ENCODE measurements at places on chromosomes 6 and 20.

DNA sequence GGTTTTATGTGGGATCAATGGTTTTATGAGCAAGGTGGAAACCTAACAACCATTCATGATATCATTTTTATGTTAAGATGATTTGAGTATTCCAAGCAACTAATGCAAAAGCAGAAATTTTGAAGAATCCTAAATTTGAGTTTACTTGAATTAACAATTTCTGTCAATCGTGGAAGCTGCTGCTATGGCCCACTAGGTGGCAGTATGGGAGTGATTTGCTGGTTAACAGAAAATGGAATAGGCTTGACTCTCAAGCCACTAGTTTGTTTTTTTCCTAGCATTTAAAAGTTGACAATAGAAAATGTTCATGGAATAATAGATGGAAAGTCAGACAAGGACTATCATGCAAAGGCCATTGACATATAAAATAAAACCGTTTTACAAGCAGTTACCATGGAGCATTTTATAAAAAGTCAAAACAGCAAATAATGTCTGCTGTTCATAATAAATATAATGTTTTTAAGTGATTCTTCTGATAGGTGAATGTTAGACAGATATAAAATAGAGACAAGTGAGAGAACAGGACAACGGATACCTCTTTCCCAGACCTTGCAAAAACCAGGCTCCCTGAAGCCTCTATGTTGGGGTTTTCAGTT lies 43.0 kb upstream of the TMEM200A start:
- DNase-seq, result no peak

- DNase-seq, result no peak
These were observed 52.8 kb upstream of the SRSF6 start for GRCh38 chr20:43404878-43405277.

- DNase-seq, result no peak
These were observed at the start of gene CFB for GRCh38 chr6:31945507-31946369. CFB (plus strand) TSS chr6:31946095; CDS start chr6:31946222, 127 bp downstream.

GRCh38 chr6:149898966-149899365 lies 1.1 kb upstream of the RAET1E start:
- DNase-seq, result no peak

DNA sequence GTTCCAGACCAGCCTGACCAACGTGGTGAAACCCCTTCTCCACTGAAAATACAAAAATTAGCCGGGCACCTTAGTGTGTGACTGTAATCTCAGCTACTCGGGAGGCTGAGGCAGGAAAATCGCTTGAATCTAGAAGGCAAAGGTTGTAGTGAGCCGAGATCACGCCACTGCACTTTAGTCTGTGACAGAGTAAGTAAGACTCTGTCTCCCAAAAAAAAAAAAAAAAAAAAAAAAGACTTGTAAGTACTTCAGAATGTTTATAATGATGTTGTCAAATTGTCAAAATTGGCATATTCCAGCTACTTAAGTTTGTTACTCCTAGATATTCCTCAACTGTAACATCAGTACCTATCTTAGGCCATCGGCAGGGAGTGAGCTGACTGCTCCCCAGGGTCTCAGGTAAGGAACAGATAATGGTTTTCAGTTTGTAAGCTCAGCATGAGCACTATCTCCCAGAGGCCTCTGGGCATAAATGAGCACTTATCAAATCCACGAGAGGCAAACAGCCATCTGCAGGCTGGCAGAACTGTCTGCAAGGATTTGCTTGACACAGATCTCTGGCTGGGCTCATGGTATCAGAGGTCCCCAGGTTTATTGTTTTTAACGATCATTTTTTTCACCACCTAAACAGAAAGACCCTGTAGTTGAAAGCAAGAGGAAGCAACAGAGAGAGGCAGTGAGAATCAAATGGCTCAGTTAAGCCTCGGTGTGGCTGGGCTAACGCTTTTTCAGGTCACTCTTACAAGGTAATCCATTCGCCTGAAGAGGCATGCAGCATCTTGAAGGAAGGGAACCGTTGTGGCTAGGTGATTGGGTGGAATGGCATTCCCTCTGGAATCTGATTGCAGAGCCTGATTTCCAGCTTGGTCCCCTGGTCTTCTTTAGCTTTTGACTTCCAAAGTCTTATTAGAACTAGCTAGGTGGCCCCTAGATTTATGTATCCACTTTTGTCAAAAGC lies 115.9 kb downstream of the LY86 start:
- no peak for DNase-seq

GRCh38 chr20:3932277-3932676 lies 43.1 kb downstream of the PANK2 start:
- no peak for DNase-seq

- no peak for DNase-seq
These were observed 15.7 kb upstream of the EZR start for GRCh38 chr6:158834675-158835385.

DNA sequence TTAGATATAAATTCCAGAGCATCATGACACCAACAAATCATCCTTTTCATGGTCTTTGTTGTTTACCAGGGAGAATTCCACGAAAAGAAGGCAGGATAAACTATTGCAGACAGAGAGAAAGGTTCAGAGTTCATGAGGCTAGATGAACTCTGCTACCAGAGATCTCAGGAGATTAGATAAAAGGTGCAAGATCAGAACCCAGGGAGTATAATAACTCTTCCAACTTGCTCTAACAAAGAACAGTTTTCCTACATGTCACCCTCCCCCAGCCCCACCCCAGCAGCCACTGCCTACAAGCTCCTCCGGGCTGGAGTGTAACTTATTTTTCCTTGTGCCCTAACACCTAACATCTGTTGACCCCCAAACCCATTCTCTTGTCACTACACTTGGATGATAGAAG lies 13.9 kb upstream of the CITED2 start:
- no peak for DNase-seq

DNA sequence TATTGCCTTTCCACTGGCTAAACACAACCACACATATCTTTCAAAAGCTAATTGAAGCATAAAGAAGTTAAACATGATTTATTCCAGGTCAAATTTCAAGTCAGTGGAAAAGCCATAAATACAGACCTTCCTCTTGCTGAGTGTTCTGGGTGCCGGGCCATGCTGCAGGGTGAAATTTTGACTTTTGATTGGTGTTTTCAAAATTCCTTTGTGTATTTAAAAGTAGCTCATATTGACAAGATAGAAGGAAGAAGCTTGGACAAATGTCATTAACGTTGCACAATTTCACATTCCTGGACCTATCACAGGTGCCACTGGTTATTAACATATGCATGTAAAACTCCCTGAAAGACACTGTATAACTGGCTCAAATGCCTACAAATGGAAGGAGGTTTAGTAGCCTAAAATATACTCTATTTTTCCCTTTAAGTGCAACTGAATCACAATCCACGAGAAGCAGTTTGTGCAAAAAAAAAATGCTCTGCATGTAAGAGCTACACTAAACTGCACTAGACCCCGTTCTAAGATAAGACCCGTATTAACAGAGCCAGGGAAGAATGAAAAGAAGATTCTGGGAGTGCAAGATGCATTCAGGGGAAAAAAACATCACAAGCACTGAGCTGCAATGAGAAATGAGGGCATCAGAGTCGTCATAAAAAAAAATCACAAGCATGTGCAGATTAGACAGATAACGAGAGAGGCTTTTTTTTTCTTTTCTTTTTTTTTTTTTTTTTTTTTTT lies 30.4 kb downstream of the ATXN1 start:
- no peak for DNase-seq

- no peak for DNase-seq
These were observed 85.9 kb downstream of the JARID2 start for GRCh38 chr6:15331629-15332251.

- DNase-seq, result no peak
These were observed 20.1 kb downstream of the TOP1 start for GRCh38 chr20:41048461-41049301.

DNA sequence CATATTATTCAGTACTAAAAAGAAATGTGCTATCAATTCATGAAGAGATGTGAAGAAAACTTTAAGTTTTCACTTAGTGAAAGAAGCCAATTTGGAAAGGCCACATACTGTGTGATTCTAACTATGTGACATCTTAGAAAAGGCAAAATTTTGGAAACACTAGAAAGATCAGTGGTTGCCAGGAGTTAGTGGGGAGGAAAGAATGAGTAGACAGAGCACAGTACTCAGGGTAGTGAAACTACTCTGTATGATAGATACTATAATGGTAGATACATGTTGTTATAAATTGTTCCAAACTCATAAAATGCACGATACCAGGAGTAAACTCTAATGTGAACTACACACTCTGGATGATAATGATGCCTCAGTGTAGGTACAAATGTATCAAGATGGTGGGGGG lies 14.2 kb downstream of the NCOA3 start:
- DNase-seq, result no peak

DNA sequence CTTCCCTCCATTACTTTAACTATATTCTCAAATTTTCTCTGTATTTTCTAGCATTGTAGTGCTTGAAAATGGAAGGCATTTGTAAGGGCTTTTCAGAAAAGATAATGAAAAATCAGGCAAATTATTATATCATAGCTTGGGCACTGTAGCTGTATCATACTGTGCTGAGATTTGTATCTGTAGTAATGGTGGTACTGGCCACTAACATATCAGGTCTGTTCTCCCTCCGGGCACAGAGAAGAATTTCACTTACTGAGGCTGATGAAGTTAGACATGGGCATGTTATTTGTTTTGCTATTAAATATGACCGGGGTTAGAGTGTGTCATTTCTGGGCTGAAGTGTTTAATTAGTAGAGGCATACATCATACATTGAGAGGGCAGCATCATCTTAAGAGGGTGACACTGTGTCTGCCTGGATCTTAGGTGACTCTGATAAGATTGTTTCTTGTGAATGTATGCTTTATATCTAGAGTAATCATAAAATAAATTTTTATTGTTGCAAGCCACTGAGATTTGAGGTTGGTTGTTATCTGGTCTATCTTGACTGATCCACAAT lies 1395.9 kb downstream of the EPHA7 start:
- DNase-seq, result no peak

DNA sequence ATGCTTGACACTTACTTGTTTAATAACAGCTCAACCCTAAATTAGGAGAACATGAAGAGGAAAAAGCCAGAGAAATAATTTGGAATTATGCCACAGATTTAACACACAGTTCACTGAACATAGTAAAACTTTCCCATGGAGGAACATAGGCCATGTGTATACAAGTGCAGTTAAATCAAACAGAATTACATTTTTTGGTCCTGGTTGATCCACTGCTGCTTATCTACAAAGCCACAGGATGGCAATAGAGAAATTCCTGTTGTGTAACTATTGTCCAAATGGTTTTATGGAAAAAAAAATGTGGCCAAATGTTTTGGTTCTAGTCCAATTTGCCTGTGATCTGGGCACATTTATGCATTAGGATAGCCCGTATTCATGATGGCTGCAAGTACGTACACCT lies 136.8 kb downstream of the ALDH8A1 start:
- no peak for DNase-seq

DNA sequence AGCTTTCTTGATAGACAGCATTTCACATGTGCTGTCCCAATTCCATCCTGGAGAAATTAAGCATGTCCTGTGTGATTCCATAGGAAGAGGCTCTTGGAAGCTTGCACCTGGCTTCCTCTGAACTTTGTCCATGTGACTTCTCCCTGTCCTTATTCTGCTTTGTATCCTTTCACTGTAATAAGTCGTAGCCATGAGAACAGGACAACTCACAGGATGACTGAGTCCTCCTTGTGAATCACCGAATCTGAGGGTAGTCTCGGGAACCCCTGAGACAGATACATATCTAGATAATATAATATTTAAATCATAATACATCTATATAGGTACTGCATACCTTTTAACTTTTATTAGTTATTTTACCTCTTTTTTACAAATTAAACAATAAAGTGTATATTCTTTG lies 156.7 kb upstream of the THEMIS start:
- no peak for DNase-seq

DNA sequence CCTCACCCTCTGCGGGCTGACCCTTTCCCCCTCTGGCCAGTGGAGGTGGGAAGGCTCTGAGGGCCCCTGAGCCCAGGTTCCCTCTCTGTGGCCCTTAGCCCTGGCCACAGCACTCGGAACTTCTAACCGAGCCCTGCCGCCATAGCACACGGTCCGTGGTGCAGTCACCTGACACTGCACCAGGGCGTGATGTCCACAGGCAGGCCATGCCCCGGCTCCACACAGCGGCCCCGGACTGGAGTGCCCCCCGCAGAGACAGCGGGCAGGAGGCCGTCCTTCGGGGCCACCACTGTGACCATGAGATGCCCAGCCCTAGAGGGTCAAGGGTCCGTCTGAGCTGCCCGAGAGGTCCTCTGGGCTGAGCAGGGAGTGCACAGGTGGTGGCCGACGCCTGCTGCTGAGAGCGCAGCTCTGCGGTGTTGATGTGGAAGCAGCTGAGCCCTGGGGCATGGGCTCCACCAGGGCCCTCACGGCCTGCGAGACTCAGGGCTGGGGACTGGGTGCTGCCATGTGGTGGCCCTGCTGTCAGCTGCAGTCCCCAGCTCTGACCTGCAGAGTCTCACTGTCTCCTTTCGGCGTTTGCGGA lies 11.2 kb upstream of the BHLHE23 start:
- DNase-seq, result no peak

GRCh38 chr6:41066867-41067304 lies 5.3 kb downstream of the OARD1 start:
- DNase-seq, result no peak

GRCh38 chr6:47066418-47066817 lies 24.3 kb upstream of the ADGRF1 start:
- DNase-seq, result no peak

GRCh38 chr6:167150941-167151549 lies 6.7 kb downstream of the GPR31 start:
- no peak for DNase-seq

- DNase-seq, result no peak
These were observed 65.4 kb upstream of the HDDC2 start for GRCh38 chr6:125367036-125367782.

GRCh38 chr6:42394881-42395620 lies 56.7 kb downstream of the TRERF1 start:
- DNase-seq, result no peak

- no peak for DNase-seq
These were observed 197.5 kb upstream of the JARID2 start for GRCh38 chr6:15048367-15048766.

- DNase-seq, result no peak
These were observed 30.9 kb upstream of the AVP start for GRCh38 chr20:3115190-3116107.

DNA sequence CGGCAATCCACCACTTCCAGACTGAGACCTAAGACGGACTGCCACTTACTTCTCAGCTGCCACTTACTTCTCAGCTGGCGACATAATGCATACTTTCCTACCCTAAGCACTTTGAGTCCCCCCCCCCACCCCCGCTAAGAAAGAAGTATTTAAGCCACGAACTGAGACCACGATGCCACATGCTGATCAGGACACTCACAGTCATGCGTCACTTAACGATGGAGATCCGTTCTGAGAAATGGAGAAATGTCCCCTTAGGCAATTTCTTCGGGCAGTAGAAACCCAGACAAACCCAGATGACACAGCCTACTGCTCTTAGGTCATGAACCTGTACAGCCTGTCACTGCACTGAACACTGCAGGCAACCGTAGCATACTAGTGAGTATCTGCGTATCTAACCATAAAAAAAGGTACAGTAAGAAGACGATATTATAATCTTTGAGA lies 690 bp downstream of the IFNGR1 start:
- DNase-seq, result no peak

DNA sequence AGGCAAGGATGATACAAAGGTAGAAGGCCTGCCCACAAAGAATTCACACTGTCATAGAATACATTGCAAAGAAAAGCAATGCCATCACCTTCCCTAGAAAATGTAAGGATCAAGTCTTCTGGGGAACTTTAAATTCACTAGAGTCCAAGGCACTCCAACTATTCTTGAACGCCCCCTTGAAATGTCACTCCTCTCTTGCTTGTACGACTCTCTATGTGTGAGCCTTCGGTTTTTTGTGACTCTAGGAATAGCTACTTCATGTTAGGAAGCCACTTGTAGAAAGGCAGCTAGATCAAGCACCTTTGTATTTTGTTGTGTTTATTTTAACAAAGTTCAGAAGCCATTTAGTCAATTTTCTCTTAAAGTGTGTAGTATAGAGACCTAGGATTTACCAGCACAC lies 159.2 kb upstream of the ARID1B start:
- no peak for DNase-seq

Data from cortex of kidney (tissue), 1 donor.